Upper lobe of right lung (tissue), 1 donor: ENCODE measurements at places on chromosomes 13 and 19.

DNA sequence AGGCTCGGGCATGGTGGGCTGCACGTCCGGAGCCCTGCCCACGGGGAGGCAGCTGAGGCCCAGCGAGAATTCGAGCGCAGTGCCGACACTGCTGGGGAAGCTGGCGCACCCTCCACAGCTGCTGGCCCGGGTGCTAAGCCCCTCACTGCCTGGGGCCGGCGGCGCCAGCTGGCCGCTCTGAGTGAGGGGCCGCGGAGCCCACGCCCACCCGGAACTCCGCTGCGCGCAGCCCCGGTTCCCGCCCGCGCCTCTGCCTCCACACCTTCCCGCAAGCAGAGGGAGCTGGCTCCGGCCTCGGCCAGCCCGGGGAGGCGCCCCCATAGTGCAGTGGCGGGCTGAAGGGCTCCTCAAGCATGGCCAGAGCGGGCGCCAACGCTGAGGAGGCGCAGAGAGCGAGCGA lies 2080.4 kb downstream of the PCDH9 start:
- DNase-seq, result no peak

DNA sequence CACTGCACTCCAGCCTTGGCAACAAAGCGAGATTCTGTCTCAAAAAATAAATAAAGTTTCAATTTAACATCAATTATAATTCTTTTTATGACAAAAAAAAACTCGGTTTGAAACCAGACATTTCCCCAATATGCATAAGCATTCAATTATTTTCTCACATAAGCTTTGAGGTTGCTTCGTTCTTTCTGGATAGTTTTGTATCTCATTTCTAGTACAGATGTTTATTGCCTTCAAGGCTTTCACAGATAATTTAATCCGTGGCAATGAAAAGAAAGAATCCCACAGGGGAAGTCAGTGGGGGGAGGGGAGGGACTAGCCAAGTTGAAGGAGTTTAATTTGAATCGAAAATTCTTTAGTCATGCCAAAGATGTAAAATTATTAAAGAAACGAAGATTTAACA lies 29.6 kb upstream of the TSC22D1 start:
- DNase-seq, result no peak

DNA sequence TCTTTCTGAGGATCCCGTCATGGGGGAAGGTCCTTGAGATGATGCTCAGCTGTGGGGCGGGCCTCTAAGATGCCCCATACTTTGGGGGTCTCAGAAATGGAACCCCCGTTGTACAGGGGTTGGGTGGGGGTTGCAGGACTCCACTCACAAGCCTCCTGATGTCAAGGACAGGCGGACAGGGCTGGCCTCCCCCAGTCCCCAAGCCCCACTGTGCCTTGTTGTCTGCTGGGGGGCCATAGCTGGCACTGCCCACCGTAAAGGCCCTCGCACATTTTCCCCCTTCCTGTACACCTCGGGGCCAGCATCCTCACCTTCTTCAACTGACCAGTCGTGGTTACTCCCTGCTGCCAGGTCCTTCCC lies 2.7 kb downstream of the SNAPC2 start:
- DNase-seq, result no peak

DNA sequence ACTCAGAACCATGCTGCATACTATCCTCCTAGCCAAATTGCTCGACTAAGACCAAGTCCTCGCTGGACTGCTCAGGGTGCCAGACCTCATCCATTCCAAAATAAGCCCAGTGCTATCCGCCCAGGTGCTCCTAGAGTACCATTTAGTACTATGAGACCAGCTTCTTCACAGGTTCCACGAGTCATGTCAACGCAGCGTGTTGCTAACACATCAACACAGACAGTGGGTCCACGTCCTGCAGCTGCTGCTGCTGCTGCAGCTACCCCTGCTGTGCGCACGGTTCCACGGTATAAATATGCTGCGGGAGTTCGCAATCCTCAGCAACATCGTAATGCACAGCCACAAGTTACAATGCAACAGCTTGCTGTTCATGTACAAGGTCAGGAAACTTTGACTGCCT lies 1.5 kb downstream of the PABPC3 start:
- DNase-seq, result no peak

GRCh38 chr19:15404097-15404779 lies 14.6 kb downstream of the AKAP8L start:
- no peak for DNase-seq

- DNase-seq, result no peak
Measured at GRCh38 chr19:35069696-35070095, 28.2 kb downstream of the HPN start.

DNA sequence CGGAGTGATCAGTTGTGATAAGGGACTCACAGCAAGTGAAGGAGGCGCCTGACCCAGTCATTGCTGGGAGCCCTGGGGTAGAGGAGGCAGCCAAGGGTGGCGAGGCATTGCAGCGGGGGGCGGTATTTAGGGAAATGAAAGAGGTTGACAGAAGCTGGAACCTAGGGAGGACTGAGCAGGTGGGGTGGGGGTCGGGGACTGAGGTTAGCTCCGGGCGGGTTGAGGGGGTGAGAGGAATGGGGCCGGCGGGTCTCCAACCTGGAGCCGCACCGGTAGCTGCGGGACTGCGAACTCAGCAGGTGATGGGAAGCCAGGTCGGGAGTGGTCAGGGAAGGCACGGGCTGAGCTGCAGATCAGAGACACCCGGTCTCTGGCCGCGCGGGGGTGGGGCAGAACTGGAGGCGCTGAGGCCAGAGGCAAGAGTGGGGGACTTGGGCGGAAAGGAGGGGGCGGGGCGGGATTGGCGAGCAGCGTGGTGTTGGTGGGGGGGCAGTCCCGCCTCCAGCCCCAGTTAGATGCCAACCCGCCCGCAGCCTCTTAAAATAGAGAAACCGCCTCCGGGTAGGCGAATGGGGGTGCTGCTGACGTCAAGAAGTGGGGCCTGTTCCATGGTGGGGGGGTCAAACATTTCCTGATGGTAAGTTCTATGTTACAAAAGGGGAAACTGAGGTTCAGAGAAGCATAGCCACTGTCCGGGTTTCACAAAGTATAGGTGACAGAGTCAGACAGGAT lies 1.5 kb downstream of the MAST3 start:
- DNase-seq, result peak; percentile 71
